ENCODE measurements at places on chromosomes 6 and 20.

- DNase-seq = no peak
These were observed 1.9 kb upstream of the PDYN start for GRCh38 chr20:1995531-1996310.

- peak; percentile 6 for DNase-seq
These were observed 186.1 kb downstream of the UNC5CL start for GRCh38 chr6:40852779-40853373.

- DNase-seq = peak; percentile 38
These were observed 22.7 kb downstream of the SYNDIG1 start for GRCh38 chr20:24492031-24492607.

DNA sequence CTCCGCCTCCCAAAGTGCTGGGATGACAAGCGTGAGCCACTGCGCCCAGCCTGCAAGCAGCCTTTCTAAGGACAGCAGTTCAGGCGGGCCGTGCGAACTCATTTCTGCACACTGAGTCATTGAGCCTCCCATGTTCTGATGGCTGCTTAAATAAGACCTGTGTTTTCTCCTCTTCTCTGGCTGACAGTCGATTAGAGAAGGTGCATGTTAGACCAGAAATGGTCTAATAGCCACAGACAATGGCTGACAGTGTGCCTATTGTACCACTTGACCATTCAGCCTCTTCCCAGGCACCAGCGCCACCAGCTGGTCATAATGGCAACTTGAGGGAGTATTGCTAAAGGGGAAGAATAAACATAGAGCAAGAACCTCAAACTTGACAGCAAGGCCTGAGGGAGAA lies 6.2 kb downstream of the CST11 start:
- DNase-seq = peak; percentile 76

- no peak for DNase-seq
These were observed 158.1 kb upstream of the GMDS start for GRCh38 chr6:2403546-2403945.

DNA sequence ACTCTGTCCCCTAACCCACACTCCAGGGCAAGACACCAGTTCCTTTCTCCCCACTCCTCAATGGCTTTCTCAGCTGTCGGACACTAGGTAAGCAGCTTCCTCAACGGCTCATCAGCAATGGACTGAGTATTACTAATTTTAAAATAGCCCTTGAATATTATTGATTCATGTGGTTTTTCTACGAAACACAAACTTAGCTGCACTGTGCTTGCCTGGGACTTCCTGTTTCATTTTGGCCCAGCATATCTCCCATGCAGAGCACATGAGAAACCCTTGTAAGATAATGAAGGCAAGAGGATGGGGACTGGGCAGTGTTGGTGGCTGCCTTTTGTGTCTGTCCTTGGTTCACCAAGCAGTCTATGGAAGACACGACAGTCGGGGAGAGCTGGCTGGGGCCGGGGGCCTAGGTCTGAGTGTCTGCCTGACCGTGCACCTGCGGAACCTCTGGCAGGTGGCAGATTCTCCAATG lies 48.9 kb downstream of the RNASET2 start:
- no peak for DNase-seq

- DNase-seq = no peak
These were observed 108.5 kb upstream of the RALGAPA2 start for GRCh38 chr20:20820785-20821483.

GRCh38 chr20:33280000-33280680 lies 2.9 kb upstream of the BPIFB1 start:
- DNase-seq = no peak

GRCh38 chr20:46145713-46146112 lies 27.6 kb downstream of the CD40 start:
- no peak for DNase-seq

GRCh38 chr6:145705561-145705960 lies 29.8 kb downstream of the EPM2A start:
- peak; percentile 79 for DNase-seq

DNA sequence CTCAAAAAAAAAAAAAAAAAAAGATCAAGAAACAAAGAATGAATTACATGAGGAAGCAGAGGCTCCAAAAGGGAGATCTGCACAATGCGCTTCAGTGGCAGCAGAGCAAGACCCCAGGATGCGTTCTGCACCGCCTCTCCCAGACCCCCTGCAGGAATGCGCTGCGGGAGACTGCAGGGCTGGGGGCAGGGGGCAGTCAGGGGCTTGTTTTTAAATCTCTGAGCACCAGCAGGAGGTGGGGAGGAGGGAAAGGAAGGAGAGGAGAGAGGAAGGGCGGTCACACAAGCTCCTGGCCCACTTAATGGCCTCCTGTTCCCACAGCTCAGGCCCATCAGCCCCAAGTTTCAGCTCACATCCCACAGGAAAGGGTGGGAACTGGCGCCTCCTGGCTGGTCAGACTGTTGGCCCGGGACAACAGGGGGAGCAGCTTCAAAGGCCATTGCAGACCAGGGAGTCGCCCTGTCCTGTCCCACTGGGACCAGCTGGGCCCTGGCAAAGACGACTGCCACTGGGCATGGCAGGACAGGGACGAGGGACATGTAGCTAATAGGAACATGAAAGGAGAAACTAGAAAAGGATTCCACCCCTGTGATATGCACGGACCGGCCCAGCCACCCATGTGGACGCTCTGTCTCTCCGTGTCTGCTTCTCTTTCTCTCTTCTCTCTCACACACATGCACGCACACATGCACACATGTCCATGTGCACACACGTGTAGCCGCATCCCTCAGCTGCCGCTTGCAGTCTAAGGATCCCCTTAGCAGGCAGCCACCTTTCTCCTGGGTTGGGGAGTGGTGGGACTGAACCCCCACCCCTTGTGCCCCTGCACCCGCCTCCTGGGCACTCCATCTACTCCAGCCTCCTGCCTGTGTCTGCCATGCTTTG lies 34.7 kb downstream of the TFEB start:
- DNase-seq = peak; percentile 41

DNA sequence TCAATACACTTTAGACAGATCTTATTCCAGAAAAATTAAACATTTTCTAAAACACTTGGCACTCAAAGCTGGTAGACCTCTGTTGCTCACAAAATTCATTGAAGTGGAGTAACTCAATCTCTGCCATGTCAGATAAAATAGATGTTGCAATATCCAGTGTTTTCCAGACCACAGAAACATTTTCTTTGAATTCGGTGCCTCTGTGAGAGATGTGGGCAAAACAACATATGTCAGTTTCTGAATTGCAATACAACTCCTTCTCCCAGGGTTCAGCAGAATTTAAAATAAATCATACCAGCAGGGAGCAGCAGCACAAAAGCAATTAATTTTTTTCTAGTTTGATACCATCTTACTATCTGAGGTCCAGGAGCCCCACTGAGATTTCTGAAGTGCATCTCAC lies 11.3 kb upstream of the PKHD1 start:
- DNase-seq = no peak

GRCh38 chr6:154920495-154921200 lies 74.5 kb upstream of the TIAM2 start:
- no peak for DNase-seq

GRCh38 chr20:48738399-48739304 lies 89.1 kb downstream of the PREX1 start:
- no peak for DNase-seq

DNA sequence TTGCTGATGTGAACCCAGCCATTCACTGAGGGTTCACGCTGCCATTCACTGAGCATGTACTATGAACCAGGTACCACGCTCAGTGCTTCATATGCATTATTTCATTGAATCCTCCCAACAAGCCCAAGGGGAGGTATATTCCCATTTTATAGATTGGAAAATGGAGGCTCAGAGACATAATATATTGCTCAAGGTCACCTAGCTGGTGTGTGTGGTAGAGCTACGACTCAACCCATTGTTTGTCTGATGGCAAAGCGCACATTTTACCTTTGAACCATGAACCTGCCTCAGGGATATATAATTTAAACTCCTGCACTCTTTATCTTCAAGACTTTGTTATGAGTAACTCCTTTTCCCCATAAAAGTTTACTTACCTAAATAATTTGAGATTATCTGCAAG lies 28.3 kb downstream of the FERMT1 start:
- DNase-seq = no peak

DNA sequence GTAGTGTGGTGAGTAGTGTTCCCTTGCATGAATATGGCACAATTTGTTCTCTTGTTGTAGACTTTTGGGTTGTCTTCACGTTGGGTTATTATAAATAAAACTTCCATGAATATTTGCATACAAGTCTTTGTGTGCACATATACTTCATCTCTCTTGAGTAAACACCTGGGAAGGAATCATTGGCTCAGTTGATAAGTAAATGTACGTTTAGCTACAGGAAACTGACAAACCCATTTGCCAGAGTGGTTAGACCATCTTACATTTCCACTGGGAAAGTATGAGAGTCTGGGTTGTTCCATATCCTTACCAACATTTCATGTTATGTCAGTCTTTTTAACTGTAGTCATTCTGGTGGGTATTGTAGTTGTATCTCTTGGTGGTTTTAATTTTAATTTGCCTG lies 119.2 kb downstream of the SLX4IP start:
- no peak for DNase-seq

- no peak for DNase-seq
These were observed 1.5 kb downstream of the NOL4L start for GRCh38 chr20:32583581-32584070.

GRCh38 chr6:159229651-159230051 lies 60.5 kb downstream of the FNDC1 start:
- DNase-seq = no peak

DNA sequence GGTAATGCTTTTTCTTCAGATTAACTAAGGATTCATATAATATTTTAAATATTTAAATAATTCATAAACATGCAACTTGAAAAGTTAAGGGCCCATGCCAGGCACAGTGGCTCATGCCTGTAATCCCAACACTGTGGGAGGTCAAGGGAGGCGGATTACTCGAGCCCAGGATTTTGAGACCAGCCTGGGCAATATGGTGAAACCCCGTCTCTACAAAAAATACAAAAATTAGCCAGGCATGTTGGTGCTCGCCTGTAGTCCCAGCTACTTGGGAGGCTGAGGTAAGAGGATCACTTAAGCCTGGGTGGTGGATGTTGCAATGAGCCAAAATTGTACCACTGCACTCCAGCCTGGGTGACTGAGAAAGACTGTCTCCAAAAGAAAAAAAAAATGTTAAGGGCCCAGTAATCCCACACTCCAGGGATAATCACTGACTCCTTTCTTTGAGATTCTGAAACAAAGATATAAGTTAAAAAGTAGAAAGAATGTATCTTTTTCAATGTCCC lies 7.9 kb upstream of the RIN2 start:
- no peak for DNase-seq

GRCh38 chr20:35600176-35600992 lies 15.2 kb upstream of the SPAG4 start:
- DNase-seq = no peak

- no peak for DNase-seq
These were observed 16.4 kb upstream of the FNDC1 start for GRCh38 chr6:159152782-159153181.

GRCh38 chr6:15206887-15207286 lies 39.0 kb upstream of the JARID2 start:
- DNase-seq = no peak

DNA sequence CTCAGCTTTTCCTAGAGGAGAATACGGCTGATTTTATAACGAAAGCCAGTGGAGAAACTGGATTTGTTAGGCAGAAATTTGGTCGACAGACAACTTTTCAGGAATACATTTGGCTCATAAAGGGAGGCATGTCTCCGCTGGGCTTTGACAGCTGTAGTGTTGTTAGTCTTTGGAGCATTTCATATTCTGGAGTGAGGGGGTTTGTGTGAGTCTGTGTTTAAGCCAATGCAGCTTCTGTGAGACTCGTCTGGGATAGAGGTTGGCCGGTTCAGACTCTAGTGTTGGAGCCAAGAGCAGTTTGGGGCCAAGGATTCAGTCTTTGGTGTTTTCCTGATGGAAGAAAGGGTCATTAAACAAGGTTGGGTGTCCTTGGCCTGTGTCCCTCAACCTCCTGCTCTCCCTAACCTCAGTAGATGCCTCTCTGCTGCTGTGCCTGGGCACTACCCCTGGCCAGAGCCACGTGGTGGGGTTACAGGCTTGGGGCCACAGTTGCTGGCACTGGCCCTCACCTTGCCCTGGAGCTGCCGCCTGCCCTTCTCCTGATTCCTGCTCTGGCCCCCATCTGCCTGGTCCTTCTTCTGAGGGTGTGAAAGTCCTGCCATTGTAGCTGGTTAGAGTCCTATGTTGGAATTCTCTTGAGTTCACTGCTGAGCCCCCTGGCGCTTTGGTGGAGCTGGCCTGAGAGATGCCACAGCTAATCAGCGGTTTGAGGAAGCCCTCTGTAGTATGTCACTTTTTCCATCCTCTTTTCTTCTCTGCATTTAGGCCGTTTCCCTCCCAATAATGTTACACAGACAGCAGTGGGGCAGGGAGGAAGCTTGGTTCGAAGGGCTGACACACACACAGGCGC lies 6.9 kb downstream of the PTK7 start:
- DNase-seq = no peak

DNA sequence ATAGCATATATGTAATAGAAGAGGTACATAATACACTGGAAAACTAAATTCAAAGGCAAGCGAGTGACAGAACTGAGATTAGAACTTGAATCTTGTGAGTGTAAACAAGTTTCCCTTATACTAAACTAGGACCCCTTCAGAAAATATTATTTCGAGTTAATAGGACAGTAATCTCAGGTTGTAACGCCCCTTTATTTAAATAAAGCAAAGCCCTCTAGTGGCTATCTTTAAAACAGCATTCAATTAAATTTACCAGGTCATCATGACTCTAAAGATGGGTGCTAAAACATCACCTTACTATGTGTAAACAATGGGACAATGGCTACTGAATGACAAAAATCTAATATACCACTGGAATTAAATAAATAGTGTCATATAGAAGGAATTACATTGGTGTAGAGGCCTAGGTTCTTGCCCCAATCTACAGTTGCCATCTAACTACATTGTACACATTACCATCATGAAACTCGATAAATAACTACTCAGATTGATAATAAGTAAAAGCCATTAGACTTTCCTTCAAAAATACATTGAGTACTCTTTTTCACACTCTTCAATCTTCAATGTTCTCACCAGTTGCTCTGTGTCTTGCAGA lies 255.4 kb upstream of the IRAK1BP1 start:
- DNase-seq = peak; percentile 54

DNA sequence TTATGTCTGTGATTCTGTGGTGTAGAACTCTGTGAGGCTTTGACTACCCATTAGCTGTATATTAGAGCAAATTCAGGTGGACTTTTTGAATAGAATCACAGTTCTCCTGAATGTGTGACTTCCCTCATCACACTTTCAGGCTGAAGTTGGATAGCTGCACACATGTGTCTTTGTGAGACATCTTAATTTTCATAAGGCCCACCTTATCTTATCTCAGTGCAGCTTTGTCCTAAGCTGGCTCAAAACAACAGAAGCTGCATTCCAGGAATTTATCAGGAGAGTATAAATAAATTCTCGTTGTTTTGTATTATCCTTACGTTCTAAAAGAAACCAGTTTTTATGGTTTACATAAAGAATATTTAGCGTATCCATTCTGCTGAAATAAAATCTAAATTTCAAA lies 26.2 kb upstream of the SLC35D3 start:
- DNase-seq = no peak

GRCh38 chr6:148959008-148959407 lies 212.2 kb downstream of the UST start:
- DNase-seq = no peak

GRCh38 chr20:1242099-1242498 lies 16.3 kb downstream of the RAD21L1 start:
- DNase-seq = no peak

GRCh38 chr6:3001773-3002293 lies 2.1 kb downstream of the NQO2 start:
- DNase-seq = peak; percentile 73
